ENCODE measurements at places on chromosomes 5 and 9.

- peak; percentile 71 for DNase-seq
These were observed 36.9 kb upstream of the SLC1A3 start for GRCh38 chr5:36569491-36569890.

DNA sequence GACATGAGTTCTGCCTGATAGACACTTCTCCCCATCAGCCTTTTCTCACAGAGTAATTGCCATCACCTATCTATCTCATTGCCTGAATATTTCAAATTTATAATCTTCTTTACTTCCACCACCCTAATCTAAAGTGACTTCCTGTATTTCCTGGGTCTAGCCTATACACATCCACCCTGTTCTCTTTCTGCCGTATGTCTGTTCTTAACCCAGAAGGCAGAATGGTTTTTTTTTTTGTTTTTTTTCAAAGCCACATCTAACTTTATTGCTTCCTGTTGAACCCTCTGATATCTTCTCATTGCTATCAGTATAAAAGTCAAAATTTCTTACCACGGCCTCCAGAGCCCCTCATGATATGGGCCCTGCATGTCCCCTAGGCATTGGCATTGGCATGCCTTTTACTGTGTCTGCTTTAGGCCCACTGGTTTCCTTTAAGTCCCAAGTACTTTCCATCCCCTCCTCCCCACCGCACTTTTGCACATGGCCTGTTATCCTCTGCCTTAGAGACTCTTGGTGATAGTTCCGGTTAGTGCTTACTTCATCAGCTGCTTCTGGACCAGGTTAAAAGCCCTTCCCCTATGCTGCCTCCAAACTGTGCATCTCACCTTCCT lies 159.9 kb downstream of the MAN2A1 start:
- no peak for DNase-seq

- DNase-seq = no peak
These were observed 27.9 kb downstream of the FBXW11 start for GRCh38 chr5:171978519-171978918.

- peak; percentile 99 for DNase-seq
These were observed 9.9 kb upstream of the SPARC start for GRCh38 chr5:151696470-151697061.

DNA sequence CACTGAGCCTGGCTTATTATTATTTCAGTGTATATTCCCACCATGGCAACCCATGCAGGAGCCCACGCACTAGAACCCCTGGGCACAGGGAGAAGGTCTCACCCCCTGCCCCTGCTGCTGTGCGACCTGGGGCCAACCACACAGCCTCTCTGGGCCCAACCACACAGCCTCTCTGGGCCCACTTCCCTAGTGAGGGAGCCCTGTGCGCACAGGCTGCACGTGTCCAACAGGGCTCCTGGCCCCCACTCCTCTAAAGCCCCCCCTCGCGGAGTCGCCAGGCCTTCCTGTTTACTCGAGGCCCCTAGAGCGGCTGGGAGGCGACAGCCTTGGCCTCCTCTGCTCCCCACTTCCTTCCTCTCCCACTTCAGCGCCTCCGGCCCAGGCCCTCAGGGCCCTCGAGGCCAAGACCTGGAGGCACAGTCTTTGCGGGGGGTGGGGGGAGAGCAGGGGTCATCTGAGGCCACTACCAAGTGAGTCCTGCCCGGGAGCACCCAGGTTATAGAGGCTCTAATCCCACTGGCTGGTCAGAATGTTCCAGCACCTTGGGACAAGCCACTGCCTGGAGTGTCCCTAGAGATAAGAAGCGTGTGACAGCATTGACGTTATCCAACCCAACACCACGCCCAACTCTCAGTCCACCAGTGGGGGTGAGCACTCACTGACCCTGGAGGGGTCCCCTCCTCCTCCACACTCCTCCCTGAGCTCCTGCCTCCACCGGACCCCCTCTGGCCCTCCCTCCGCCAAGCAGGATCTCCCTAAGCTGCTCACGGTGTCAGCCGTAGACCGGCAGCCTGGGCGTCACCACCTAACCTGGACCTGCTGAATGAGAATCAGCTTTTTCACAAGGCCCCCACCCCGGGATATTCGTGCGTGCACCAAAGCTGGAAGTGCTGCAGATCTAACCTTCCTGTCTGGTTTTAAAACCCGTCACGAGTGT lies 7.9 kb upstream of the ENG start:
- DNase-seq = no peak

DNA sequence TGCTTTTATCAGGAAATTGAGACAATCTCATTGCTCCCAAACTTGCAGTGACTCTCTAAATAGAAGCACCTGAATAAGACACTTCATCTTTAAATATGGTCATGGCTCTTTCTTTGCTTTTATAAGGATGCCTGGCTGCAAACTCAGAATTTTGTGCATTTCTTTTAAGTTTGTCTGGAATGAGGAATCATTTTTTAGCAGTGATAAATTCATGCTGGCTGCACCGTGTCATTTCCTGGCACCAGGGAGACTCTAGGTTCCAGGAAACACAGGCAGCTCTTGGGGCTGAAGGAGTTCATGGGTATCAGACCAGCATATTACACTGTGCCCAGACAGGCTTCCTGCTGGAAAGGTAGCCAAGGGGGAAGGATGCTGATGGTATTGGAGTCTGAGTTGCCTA lies 109.9 kb downstream of the NUDT12 start:
- DNase-seq = no peak

DNA sequence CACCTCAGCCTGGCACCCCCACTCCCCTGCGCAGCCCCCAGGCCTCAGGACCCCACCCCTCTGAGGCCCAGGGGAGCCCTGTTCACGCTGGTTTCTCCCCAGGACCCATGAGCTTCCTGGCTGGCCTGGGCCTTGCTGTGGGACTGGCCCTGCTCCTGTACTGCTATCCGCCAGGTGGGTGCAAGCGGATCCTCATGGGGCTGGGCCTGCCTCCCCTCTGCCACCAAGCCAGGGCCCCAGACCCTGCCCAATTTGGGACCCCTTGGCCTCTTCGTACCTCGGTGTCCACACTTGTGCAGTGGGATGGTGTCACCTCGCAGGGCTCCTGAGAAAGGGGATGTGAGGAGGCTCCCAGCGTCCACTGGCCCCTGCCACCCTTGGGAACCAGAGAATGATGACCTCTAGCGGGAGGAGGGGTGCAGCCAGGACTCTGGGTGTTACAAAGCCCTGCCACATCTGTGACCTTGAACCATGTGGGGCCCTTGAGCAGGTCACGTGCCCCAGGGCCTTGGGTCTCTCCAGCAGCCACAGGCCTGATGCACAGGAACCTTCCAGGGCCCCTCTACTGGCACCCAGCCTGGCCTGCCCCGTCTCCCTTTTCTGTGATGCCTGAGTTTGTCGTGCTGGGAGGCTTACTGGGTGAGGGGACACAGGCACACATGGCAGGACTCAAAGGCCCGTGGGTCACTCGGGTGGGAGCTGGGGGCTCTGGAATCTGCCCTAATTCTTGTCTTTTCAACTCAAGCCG lies 16.3 kb downstream of the CARD19 start:
- DNase-seq = no peak

GRCh38 chr5:172766287-172767108 lies 4.5 kb downstream of the DUSP1 start:
- DNase-seq = peak; percentile 86

DNA sequence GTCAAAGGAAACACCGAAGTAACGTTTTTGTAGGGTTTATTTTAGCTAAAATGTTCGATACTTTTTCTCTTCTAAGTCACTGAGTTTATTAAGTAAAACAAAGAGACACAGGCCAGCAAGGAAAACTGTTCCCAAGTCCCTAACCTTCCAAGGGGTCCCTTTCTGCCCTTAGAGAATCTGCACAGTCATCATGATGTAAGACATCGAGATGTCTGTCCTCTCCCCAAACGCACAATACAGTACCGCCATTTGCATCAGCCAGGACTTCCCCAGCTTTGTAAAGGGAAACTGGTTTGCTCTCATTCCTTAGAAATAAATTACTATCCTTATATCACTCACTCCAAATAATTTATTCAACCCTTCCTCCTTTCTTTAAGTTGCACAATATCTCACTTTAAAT lies 89.3 kb downstream of the MARCHF11 start:
- DNase-seq = no peak

GRCh38 chr9:126131066-126132010 lies 195.3 kb upstream of the MVB12B start:
- no peak for DNase-seq

DNA sequence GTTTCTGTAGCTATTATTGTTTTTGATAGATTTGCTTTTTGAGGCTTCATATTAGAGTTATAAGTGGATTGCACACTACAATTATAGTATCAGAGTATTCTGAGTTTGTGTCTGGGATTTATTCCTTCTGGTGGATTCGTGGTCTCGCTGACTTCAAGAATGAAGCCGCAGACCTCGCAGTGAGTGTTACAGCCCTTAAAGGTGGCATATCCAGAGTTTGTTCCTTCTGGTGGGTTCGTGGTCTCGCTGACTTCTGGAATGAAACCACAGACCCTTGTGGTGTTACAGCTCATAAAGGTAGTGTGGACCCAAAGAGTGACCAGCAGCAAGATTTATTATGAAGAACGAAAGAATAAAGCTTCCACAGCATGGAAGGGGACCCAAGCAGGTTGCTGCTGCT lies 6.9 kb upstream of the EMB start:
- no peak for DNase-seq

GRCh38 chr5:80411589-80412219 lies 3.8 kb downstream of the ZFYVE16 start:
- no peak for DNase-seq
